GM19239 (cell line): ENCODE measurements at places on chromosomes 13 and 19.

DNA sequence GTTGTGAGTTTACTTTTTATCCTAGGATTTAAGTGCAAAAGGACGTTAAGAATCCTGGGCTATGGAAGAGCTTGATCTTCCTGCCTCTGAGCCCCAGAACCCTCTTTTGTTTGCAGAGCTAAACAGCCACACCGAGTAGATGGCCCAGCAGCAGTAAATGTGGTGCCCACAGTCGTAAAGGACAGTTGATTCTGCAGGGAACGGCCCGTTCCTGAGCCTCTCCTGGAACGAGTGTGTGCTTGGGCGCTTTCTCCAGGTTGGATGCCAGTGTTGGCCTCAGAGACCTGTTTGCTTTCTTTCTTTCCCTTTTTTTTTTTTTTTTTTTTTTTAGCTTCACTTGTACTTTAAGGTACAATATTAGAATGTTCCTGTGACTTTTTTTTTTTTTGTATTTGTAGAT, 41.7 kb downstream of the SPATA13 start:
- DNase-seq: no peak

DNA sequence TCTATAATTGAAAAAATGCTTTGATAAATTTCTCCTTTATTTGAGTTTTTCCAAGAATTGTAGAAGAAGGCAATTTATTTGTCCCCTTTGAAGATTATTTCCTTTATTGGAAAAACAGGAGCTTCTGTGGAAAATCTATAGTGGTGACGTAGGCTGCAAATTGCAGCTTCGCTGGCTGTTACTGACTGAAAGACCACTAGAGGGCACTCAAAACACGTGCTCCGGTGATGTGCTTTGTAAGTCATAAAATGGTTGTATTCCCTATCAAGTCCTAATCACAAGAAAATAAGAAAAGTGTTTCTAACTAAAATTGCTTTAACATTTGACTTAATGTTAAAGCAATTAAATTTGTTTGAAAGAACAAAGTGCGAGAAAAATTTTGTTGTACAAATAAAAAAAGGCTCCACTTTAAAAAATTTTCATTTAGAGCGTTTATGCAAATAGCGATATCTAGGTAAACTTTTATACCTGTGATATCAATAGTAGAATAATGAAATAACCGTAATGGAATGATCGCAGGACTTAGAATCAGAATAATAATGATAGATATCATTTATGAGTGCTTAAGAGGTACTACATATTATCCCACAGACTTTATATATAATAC, 638.2 kb upstream of the SPRY2 start:
- peak; percentile 1 for DNase-seq

DNA sequence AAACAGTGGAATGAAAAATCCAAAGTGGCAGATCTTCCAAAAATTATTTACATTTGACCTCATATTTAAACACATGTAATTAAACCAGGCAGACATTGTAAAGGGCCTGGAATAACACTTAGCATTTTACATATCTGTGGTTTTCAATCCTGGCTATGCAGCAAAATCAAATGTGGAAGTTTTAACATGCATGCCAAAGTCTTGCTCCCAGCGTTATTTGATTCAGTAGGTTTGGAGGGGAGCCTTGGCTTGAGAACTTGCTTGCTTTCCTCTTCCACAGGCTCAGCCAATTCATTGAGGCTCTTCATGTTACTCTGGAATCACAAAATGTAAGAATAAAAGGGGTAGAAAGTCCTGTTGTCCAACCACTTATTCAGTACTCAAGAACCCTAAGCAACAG, 42.5 kb upstream of the INTS6 start:
- no peak for DNase-seq

DNA sequence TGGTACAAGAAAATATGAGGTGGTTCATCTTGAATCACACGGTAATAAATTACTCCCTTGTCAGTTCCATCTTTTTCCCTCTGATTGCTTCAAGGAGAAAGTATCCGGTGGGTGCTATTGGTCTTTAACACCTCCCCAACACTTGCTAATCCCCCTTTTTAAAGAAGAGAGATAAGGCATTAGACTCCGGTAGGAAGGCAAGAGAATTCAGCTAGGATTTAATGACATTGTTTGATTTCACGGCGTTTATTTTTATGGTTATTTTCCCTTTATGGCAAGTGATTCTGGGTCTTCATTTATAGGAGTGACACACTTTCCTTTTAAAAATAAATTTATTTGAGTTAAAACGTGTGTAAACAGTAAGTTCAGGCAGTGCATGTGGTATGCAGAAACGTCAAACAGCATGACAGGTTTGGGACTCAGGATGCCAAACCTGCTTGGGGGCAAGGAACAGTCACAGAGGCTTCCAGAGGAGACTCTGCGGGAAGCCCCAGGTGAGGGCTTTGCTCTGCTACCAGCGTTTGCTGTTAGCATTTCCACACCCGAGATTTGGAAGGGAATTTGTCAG, 36.5 kb downstream of the TSHZ3 start:
- DNase-seq: no peak

GRCh38 chr13:74557870-74558269, 423.7 kb upstream of the KLF12 start:
- no peak for DNase-seq

GRCh38 chr13:21964686-21965085, 293.8 kb downstream of the FGF9 start:
- no peak for DNase-seq

GRCh38 chr13:75455962-75456361, 26.0 kb downstream of the TBC1D4 start:
- DNase-seq: no peak

- DNase-seq: peak; percentile 59
Measured at GRCh38 chr19:55005684-55006488, 32.2 kb downstream of the GP6 start.

GRCh38 chr13:24842549-24843274, 78.7 kb downstream of the RNF17 start:
- no peak for DNase-seq

DNA sequence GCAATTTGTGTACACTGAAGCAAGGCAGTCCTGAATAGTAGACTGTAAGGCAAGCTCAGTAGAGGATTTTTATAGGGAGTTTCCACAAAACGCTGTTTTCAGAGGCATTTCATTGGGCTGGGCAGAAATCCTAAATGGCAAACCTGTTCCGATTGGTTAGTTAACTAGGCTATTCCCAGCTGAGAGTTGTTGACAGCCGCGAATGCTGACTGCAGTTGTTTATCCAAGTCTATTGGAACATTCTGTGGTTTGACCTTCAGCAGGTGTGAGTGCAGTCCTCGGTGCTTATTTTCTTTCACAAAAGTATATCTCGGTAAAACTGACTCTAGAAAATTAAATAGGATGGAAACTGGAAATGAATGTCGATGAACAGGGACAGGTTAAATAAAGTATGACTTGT, 45.4 kb downstream of the TPT1 start:
- no peak for DNase-seq
